Muscle of leg (tissue), 16 donors: ENCODE measurements at places on chromosomes 1 and 21. TPM values are rescaled to one million over a fixed set of nuclear protein-coding genes. Genes with fewer than 3 reads are reported as not detected.
A peak's percentile ranks its signal among the peaks of the same experiment; 100 is the strongest.

DEPDC1 gene
- total RNA-seq, result 6.8 TPM

DNA sequence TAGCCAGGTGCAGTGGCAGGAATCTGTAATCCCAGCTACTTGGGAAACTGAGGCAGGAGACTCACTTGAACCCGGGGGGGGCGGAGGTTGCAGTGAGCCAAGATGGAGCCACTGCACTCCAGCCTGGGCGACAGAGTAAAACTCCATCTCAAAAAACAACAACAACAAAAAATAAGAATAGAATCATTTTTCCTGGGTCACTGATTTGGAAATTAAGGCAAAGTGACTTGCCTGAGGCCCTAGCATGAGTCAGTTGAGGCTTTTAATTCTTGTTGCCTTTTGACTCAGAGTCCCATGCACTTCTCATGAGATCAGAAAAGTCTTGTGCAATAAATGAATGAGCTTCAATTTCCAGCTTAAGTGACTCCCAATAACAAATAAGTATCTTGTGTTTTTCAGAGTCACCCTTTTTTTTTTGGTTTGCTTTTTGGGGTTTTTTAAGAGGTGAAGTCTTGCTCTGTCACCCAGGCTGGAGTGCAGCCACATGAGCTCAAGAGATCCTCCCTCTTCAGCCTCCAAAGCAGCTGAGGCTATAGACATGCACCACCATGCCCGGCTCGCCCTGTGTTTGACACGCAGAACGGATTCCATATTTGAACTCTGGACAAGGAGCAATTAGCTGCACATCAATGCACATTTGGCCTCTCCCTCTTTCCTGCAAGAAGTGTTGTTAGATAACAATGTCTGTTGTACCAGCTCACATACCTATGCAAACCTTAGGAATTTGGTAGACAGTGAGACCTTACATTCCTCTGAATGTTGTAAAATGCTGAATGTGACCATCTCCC lies 3.4 kb upstream of the PLEKHM2 start:
- DNase-seq, result no peak

DNA sequence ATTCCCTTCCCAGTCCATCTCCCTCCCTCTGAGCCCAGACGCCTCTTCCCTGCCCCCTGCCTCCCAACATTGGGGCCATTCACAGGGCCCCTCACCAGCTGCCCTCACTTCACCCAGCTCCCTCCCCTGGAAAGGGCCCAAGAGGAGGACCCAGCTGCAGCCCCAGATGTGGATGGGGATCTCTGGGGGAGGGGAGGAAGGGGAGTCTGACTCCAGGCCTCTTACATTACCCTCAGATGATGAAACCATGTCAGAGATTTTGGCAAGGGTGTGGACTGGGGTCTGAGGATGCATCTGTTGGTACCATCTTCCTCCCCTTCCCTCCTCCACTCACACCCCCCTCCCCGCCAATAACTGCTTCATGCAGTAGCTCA lies 1.1 kb upstream of the KIF21B start:
- no peak for DNase-seq

DNA sequence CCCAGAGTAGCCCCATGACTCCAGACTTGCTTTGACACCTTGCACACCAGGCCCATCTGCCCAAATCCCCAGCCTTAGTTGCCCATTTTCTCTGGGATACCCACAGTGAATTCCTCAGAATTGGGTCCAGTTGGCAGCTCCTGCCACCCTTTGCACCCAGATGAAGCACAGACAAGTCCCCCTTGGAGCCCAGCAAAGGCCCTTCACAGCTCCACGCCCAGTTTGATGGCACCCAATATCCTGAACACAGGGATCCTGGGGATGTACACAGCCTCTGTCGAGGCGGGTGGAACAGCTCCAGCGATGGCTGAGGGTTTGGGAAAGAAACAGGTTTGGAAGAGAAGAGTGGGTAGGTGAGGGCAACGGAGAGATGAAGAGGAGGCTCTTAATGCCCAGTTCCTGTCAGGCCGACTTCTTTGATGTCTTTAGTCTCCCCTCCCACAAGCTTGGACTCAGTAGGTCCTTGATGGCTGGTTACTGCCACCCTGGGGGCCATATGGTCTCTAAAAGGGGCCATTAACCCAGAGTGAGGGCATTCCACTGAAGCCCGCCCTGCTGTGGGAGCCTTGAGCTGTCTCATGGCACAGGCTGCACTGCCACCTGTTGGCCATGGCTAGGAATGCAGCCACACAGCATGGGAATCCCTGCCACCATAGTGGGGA lies 21.7 kb downstream of the TMEM53 start:
- DNase-seq, result peak; percentile 78

- no peak for DNase-seq
These were observed 23.4 kb downstream of the POFUT2 start for GRCh38 chr21:45264146-45264911.

GRCh38 chr21:34029743-34030528 lies 43.4 kb upstream of the MRPS6 start:
- peak; percentile 69 for DNase-seq

GRCh38 chr1:157956732-157957131 lies 36.7 kb upstream of the KIRREL1 start:
- no peak for DNase-seq

C1orf35 gene
- 11.8 TPM for total RNA-seq

GRCh38 chr1:119504831-119505230 lies 2.2 kb upstream of the HSD3B1 start:
- DNase-seq, result no peak

GRCh38 chr1:172206256-172206655 lies 214.2 kb upstream of the C1orf105 start:
- no peak for DNase-seq

GRCh38 chr1:116404699-116405098 lies 31.7 kb downstream of the ATP1A1 start:
- DNase-seq, result no peak
